ENCODE measurements at places on chromosomes 13 and 19.
A peak's percentile ranks its signal among the peaks of the same experiment; 100 is the strongest.

DNA sequence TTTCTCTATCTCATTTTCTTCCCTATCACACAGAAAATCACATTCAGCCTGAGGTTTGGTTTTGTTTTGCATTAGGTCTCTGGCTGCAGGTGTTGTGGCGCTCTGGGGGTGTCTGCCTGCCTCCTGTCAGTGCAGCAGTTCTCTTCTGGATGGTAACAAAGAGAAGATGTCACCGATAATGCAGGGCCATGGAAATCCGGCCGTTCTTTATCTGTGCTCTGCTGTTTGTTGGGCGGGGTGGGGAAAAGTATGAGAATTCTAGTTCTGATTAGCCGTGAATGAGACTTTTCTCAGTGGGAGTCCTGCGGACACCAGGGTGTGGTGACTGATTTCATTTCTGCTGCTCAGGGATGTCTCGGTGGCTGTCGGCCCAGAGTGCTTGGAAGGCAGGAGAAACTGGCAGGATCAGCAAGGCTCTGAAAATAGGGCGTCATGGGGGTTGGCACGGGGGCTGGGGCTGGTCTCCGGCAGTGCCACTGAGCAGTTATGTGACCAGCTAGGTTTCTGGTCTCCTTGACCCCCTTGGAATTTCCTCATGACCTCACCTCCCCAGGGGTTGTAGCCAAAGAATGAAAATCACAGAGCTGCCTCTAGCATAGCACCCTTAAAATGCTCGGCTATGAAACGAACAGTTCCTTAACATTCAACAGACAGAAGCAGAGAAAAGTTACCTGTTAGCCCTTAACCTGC, 5.0 kb downstream of the RNF113B start:
- no peak for DNase-seq

GRCh38 chr13:112353856-112354255, 22.3 kb upstream of the SPACA7 start:
- DNase-seq: no peak

- DNase-seq: no peak
These were observed 438.6 kb downstream of the KLF5 start for GRCh38 chr13:73497430-73497829.

- no peak for DNase-seq
These were observed 27.1 kb downstream of the PIBF1 start for GRCh38 chr13:72808917-72809500.

- DNase-seq: no peak
These were observed 52.0 kb upstream of the NPAS1 start for GRCh38 chr19:46967578-46968032.

DNA sequence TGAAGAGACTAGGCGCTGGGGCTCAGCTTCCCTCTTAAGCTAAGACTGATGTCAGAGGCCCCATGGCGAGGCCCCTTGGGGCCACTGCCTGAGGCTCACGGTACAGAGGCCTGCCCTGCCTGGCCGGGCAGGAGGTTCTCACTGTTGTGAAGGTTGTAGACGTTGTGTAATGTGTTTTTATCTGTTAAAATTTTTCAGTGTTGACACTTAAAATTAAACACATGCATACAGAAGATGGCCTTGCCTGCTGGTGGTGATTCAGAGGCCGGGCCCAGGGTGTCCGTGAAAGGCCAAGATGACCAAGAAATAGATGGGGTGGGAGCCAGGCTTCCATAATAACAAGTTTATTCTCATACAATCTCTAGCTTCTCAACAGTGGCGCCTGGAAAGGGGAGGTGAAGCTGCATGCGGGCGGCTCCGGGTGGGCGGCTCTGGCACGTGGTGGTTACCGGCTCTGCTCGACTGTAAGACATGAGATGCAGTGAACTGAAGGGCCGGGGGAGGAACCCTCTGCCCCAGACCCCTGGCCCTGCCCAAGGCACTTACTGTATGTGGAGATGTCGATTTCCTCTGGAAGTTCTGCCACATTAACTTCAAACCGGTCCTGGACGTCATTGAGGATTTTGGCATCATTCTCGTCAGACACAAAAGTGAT, 10.5 kb downstream of the DDX39A start:
- DNase-seq: no peak

DNA sequence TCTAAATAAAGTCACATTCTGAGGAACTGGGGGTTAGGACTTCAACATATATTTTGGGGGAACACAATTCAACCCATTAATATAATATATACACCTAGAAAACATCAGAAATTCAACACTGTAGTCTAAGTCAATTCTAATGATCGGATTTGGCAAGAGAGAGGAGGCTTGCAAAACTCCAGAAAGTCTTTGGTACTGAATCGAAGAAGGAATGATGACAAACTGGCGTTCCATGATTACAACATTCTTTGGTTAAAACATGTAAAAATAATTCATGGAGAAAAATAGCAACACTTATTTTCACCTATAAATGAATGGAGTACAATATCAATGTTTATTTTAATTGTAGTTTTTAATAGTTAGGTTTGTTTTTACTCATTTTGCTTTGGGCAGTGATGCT, 62.4 kb downstream of the MBNL2 start:
- DNase-seq: no peak

GRCh38 chr13:24887759-24888158, 123.8 kb downstream of the RNF17 start:
- no peak for DNase-seq

GRCh38 chr19:5814123-5814851, 9.4 kb downstream of the NRTN start:
- DNase-seq: no peak

- DNase-seq: no peak
These were observed 1.4 kb downstream of the CUL4A start for GRCh38 chr13:113210833-113211232.

DNA sequence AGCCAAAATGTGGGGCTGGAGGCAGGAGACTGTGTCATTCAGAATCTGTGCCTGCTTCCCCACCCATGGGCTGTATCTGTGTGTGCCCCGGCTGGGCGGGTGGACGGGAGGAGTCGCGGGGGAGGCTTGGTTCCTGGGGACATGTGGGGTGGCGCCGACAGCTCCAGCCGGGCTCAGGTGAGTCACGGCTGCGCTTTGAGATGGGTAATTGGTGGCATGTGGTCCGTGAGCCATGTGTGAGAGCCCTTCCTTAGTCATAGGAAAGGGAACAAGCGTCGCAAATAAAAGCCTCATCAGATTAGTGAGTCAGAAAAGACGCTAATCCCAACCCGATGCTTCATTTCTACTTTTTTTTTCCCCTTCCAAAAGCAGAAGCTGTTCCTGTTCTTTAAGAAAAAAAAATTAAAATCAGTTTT, 118.6 kb upstream of the ZNF536 start:
- peak; percentile 40 for DNase-seq

- no peak for DNase-seq
These were observed 39.7 kb downstream of the THSD1 start for GRCh38 chr13:52366291-52366690.

DNA sequence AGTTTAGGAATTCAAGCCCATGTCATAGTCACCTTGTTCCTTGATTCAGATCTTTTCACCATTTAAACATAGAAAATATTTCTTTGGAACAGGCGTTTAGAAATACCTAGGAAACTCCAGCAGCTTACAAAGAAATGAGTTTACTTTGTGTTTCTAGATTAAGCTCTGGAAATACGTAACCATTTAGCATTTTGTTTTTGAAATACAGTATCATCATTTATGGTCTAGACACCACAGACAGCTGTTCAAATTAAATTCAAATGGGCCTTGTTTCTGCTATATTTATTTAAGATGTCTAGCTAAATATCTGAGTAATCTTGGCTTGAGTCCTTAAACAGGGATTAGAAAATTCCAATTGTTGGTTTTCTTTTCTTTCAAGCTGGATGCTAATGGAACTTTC, 228.5 kb downstream of the NDFIP2 start:
- DNase-seq: no peak

- no peak for DNase-seq
These were observed 249.0 kb downstream of the TSHZ3 start for GRCh38 chr19:31100206-31100590.

DNA sequence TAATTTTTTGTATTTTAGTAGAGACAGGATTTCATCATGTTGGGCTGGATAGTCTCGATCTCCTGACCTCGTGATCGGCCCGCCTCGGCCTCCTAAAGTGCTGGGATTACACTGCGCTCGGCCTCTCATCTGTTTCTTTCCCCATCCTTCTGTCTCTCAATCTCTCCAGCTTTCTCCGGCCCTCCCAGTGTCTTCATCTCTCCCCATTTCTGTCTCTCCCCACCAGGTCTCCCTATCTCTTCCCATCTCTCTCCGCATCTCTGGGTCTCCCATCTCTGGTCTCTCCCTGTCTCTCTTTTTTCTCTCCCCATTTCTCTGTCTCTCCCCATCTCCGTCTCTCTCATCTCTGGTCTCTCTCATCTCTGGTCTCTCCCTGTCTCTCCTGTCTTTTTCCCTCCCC, 12.2 kb upstream of the NFIX start:
- no peak for DNase-seq

GRCh38 chr19:12953138-12953798, 3.8 kb downstream of the GADD45GIP1 start:
- no peak for DNase-seq

DNA sequence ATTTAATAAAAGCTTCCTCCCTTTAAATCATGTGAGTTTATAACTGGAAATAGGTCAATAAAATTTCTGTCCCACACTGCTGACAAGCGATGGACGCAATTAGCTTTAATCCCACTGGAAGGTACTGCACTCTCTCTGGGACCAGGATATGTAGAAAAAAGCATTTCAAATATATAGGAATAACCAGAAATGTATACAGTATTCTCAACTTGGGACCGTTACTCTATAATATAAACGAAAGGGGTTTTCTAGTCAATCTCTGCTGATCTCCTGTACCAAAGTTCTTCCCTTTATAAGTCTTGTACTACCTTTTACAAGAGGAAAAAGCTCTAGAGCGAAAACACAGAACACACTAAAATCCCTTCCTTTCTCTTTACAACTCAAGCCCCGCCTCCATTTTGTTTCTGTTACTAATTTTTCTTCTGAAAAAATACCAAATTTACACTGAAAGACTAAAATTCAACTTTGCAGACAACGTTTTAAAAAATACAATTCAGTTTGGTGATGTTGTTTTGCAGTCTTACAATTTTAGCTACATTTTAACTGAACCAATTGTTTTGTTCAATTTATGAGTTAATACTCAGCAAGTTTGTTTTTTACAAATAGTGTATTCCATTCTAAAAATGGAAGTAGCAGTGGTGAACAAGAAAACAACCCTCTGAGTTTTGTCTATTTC, 1.7 kb upstream of the USPL1 start:
- peak; percentile 40 for DNase-seq

DNA sequence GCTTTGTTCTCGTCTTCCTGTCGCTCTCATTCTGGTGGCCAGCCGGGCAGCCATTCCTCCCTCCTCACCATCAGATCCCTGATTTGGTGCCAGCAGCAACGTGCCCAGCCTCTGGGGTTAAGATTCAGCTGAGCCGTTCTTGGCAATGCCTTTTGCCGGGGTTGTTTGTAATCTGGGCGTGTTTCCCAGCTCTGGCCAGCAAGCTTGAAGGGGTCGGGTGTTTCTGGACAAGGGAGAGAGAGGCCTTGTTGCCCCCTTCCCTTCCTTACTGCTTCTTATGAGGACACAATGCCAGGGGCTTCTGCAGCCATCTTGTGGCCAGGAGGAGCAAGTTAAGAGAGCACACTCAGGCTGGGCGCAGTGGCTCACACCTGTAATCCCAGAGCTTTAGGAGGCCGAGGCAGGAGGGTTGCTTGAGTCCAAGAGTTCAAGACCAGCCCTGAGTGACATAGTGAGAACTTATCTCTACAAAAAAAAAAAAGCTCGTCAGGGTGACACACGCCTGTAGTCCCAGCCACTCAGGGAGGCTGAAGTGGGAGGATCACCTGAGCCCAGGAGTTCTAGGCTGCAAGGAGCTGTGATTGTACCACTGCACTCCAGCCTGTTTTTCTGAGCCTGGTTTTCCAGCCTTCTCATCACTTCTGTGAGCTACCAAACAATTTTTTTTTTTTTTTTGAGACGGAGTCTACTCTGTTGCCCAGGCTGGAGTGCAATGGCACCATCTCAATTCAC, 10.7 kb upstream of the CRTC1 start:
- DNase-seq: no peak

- DNase-seq: no peak
These were observed 105.0 kb downstream of the MBNL2 start for GRCh38 chr13:97327086-97327485.

DNA sequence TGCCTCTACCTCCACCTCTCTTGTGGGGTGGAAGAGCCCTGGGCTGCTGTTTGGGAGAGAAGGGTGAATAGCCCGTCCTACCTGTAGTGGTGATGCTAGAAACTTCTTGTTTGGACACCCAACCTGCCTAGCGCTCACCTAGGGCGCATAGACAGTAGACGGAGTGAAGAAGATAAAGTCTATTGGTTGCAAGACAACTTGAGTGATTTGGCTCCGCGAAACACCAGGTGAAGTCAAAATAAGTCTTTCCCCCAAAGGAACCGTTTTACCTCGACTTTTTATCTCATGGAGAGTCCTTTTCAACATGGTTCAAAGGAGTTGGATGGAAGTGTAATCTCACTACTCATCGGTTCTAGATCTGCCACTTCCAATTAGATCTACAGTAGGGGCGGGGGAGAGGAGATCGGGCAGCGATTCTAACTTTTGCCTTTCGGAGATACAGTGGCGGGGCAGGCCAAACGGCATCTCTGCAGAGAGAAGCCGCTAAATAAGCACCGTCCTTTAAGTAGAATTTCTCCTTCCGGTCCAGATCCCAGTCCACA, 694 bp upstream of the ZIC5 start:
- DNase-seq: no peak

DNA sequence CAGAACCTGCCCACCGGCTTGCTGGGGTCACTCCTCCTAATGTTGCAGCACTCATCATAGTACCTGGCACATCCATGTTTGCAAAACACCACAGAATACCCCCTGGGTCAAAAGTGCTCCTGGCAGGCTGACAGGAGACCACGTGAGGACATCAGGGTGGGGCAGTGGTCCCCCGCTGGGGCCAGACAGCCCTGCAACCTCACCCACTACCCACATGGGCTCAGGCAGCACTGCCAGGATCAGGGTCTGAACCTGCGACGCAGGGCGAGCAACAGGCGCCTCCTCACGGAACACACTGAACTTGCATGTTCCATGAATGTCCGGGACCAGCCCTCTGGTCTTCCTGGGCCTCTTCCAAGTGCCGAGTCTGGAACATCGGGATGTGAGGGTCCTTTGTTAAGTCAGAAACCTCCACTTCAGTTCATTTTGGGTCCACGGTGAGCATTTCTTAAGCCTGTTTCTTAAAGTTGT, 1.4 kb upstream of the SLC7A9 start:
- peak; percentile 46 for DNase-seq

GRCh38 chr13:76723551-76724232, 162.5 kb downstream of the KCTD12 start:
- DNase-seq: no peak

GRCh38 chr13:66128692-66129269, 1101.4 kb downstream of the PCDH9 start:
- DNase-seq: no peak

All from COLO829 (cell line).